ENCODE measurements at places on chromosomes 3 and 15.

- no peak for DNase-seq
Observed at GRCh38 chr3:128488991-128489673, 3.9 kb downstream of the GATA2 start.

DNA sequence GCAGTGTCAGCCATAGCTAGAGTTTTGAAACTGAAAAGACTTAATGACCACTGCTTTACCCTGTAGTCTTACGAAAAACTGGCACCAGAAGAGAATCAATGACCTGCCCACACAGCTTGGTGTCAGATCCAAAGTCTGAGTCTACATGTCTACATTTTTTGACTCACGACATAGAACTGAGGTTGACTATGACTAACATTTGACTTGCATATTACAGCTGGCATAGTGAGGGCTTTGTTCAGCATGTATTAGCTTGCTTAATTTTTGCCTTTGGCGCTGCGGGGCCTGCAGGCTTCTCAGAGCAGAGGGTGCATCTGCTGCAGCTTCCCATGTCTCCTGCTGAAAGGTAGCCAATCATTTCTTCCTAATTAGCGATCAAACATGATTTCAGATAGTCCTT is 167.0 kb downstream of the EBLN2 start:
- no peak for DNase-seq

DNA sequence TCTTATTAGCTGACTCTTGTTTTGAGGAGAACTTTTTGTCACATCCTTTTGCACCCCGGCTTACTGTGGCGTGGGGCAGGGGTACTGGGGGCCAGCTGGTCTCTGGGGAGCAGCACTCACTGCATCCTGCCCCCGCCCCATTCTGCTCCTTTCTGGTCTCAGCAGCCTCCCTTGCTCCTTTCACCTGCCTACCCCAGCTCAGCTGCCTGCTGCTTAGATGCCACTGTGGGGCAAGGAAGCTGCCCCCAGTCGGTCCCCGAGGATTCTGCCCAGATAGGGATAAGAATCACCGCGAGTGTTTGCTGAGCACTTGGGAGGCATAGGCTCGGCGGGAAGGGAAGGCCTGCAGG is 32.0 kb downstream of the APBA2 start:
- no peak for DNase-seq

- DNase-seq: no peak
Observed at GRCh38 chr3:22364851-22365250, 613.8 kb upstream of the ZNF385D start.

- DNase-seq: no peak
Observed at GRCh38 chr15:63155486-63155885, 1.8 kb downstream of the RPS27L start.

DNA sequence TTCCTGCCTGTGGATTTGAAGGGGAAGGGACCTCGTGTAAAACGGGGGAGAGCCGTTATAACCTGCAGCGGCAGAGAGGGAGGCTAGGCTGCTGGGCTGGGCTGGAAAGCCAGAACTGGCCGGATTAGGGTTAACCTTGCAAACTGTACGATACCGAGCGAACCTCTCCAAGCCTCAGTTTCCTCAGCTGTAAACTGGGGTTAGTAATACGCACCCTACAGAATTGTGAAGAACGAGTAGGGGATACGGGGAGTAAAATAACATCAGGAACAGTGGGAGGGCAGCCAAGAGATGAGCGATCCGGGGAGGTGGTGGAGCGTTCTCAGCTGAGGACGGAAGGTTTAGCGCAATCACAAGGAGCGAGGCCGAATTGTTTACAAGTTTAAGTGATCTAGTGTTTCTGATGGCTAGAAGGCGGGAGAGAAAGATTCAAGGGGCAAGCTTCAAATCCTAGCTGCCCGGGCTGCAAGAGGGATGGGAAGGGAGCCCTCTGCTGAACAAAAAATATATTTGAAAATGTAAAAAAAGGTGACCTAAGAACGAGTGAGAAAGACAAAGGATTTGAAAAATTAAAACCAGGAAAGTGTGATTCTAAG is 768 bp upstream of the SEMA5B start:
- DNase-seq: peak; percentile 12

GRCh38 chr3:50003824-50004223 is 63.9 kb downstream of the RBM6 start:
- DNase-seq: no peak

DNA sequence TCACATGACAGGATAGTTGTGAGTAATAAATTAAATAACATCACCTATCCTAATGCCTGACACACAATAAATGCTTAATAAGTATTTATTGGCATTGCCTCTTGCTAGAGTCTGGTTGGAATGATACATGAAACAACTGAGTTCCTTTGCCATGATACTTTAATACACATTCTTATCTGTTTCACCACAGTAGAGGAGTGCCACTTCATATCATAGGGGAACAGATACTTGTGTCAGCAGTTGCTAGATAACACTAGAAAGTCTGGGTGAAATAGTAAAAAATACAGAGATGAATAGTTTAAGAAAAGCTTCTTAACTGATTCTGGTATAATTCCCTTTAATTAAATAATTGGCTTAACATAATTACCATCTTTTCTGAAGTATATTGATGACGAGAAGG is 380.0 kb upstream of the GOLIM4 start:
- no peak for DNase-seq

- DNase-seq: no peak
Observed at GRCh38 chr3:23709987-23710386, 95.8 kb upstream of the UBE2E1 start.

DNA sequence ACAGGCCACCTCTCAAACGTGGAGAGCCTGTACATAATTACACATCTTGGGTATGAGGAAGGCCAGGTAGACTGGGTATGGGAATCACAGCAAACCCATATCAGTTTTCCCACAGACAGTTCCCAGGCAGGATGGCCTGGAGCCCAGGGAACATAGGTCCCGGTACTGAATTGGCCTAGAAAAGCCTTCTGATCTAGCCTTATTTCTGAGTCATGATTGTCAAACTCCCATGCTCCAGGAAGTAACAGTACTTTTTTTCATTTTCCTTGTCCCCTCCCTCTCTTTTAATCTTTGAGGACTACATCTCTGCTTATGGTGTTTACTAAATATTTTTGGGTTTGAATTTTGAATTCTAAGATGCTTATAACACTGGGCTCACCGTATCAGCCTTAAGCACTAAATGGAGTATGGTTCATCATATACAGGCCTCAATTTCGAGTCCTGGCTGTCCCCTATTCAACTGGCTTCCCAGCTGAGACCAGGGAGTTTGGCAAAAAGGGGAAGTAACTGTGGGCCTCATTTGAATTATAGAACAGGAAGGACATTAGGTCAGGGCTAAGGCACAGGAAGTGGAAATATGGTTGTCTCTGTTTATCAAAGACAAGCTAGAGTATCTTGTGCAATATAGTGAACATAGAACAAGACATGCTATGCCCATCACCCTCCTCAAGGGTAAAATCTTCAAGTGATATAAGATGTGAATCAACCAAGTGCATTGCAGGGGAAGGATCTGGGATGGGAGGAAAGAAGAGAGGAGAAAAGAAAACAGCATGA is 494.6 kb downstream of the NTRK3 start:
- no peak for DNase-seq

DNA sequence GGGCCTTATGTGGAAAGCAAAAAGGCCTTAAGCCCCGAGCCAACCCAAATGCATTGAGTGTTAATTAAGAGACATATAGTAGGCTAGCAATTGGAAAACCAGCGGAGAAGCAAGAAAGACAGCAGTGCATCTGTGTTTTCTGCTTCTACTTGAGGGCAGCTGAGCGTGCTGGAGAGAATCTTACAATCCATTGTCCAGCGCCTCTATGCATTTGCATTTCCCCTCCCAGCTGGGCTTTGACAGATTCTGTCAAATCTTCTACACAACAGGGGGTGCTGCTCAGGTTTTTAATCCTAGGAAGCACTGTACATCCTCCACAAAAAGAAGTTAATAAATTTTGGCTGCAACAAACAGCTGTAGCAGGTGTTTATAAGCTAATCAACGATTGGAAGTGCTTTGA is 23.9 kb downstream of the SSR3 start:
- no peak for DNase-seq

GRCh38 chr15:77017091-77017660 is 22.2 kb downstream of the PSTPIP1 start:
- DNase-seq: no peak

DNA sequence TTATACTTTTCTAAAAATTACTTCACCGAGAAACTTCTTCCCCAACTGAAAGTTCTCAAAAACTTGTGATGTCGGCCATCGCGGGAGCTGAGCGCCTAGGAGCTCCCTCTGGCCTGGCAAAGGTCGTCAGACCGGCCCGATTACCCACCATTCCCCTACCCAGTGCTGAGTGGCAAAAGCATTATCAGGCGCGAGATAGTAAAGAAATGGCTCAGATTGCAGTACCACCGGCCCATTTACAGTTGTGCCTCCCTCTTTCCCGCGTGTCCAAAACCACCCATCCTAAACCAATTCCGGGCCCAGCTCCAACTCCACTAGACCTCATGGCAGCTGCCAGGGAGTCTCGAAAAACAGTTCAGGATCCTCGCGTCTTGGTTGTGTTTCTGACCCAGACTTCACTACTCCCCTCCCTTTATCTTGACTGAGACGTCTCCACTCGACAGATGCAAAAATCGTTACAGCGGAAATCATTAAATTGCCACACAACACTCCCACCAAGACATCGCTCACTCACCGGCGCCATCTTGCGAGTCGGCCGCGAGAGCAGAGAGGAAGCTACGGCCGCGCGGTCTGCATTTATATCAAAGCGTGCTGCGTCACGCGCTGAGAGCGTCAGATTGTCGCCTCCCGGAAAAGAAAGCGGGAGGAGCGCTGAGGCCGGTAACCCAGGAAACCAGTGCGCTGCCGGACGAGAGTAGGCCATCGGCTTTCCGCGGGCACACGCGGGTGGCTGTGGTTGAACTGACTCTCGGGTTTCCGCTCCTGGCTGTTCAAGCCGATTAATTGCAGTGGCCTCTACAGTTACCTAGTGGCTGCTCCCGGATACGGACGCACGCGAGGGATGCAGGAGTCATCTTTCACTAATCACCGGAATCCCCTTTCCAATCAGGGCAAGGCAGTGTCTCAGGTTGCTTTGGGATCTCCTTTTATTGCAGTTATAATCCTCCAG is at the start of gene RPL22L1:
Gene RPL22L1 (minus strand): TSS at position 551 of the 949 bp plus-strand sequence. CDS start 28 bp downstream, at position 523.
- DNase-seq: peak; percentile 92

GRCh38 chr3:36444909-36445308 is 64.6 kb downstream of the STAC start:
- no peak for DNase-seq

- no peak for DNase-seq
Observed at GRCh38 chr3:25306066-25306465, 122.0 kb upstream of the RARB start.

DNA sequence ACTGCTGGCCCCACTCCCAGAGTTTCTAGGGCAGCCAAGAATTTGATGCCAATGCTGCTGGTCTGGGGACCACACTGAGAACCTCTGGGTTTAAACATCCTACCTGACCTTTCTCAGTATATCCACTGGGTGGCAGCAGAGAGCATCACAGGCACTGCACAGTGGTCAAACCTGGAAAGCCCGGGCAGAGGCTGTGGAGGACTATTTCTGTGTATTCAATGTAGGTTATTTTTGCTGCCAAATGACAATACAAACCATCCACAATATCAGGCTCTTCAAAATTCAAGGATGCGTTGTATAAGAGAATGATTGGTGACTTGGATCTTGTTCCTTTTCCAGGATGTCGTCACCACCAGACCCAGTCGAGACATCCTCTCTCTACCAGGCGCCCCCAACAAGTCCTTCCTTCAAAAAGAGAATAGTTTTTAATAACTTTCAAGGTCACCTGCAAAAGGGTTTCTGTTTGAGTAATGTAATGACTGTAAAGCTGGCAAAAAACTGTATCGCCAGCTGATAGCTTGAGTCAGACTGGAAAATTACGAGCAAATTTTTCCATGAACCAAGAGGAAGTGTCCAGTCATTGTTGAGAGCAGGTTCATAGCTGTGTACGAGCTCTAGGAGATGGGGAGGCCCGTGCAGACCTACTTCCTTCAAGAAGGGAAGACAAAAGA is 30.5 kb upstream of the MYZAP start:
- peak; percentile 68 for DNase-seq

DNA sequence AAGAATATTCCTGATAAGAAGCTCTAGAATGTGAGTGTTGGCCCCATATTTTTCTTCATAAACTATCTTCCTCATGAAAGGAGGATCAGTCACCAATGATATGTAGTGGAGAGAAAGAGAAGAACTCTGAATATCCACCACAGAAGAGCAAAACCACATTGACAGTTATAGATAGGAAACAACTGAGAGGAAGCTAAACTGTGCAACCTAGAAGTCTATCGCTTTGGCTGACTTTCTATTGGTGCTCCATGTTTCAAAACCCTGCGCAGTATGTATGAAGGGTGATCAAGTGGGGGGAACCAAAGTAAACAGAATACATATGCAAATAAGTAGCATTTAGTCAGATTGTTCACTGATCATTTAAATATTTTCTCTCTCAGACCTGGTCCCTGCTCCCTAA is 41.0 kb upstream of the ZNF280D start:
- no peak for DNase-seq

GRCh38 chr3:66220066-66220465 is 735 bp upstream of the SLC25A26 start:
- no peak for DNase-seq

- DNase-seq: no peak
Observed at GRCh38 chr3:130609166-130609979, 92.4 kb downstream of the COL6A6 start.

DNA sequence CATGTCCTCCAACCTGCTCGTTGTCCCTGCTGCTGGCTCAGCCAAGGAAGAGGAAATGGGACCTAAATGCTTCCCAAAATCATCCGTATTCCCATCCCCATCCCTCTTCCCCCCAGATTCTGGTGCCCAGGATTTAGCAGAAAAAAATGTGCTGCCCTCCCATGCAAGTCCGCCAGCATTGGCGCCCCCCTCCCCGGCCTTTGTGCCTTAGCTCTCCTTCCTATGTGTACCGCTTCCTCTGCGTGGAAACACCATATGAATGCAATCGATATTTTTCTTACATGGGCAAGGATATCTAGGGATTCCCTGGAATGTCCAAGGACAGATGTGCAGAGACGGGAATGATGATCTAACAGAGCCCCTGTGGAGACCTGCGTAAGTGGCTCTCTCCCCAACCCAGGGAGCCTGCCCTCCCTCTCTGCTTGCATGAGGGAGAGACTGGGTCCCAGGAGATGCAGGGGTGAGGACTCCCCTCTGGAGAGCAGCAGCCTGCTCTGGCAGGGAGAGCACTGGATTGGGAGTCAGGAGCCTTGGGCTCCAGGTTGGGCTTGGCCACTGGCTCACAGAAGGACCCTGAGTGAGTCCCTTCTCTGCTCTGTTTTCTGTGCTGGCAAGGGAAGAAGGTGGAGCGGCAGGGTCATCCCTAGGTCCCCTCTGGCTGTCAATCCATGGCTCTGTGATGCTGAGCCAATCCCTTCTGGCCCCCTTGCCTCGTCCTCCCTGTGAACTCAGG is 227.2 kb downstream of the XXYLT1 start:
- no peak for DNase-seq

GRCh38 chr15:98778263-98778959 is 130.1 kb downstream of the IGF1R start:
- DNase-seq: no peak

GRCh38 chr3:51568996-51569395 is 30.5 kb downstream of the RAD54L2 start:
- DNase-seq: no peak
